ENCODE measurements at places on chromosomes 1 and 21.

- DNase-seq, result no peak
These were observed 193.6 kb upstream of the ADGRL2 start for GRCh38 chr1:81607086-81607485.

DNA sequence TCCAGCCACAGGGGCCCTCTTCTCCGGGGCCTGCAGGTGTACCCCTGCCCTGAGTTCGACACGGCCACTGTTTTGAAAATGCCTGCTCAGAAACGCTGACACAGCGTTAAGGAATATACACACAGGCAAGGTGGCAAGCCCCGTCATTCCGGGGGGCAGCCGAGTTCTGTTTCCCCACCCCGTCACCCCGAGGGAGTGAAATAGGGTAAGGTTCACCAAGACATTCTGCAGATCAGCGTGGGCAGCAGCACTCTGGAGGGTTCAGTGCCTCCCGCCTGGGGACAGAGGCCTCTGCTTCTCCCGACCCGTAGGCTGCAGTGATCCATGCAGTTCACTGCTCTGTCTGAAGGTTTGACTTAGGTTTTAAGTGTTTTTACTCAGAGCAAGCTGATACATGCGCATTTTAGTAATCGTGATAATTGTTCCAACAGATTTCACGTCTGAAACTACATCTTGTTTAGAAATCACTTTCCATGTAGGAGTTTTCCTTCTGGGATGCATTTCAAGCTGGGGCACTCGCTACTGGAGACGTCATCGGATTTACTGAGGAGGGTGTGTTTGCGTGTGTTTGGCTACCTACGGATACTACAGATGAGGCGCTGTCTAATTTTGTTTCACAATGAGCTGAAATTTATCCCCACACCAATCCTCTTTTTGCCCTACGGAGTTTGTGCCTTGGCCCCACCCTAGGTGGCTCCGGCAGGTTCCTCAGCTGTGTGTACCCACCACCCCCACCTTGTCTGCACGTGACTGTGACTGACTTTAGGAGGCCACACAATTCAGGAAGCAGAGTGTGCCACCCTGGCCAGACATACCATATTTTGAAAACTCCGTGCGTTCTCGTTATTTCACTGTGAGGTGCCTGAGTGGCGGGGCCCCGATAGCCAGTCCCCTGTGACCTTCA is 63.5 kb downstream of the AGPAT3 start:
- no peak for DNase-seq

- DNase-seq, result no peak
These were observed 30.5 kb downstream of the CAMTA1 start for GRCh38 chr1:6815726-6816125.

DNA sequence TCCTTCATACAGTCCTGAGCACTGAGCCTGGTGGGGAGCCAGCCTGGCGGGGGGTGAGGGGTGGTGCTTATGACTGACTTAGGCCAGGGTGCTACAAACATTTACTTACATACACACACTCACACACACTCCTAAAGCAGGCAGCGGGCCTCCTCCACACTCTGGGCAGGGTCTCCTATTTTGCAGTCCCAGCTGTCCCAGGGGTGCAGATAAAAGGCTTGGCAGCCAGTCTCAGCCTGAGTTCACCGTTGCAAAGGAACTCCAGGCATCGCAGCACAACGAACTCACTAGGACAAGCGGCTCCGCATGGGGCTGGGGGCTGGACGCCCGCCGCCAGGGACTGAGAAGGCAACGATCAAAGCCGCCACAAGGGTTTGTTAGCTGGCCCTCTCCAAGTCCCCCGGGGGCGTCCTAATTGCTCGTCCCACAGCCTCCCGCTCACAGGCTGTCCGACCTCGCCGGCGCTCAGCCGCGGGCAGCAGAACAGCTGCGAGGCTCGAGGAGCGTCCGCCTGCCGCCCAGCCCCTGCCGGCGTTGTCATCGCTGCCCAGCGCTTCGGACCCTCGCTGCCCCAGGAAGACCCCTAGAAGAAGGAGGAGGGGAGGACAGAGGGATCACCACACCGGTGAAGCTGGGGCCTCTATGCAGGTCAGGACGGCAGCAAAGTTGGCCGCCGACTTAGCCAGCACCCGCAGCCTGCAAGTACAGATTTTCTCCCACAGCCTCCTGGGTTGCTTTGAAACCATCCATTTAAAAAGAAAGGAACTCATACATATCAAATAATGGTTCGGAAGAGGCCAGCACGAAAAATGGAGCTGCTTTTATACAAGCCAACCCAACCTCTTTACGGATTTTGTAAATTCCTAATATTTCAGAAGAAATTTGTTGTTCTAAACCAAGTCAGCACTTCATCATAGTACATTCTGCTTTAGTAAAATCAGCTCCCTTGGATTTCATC is 6.2 kb downstream of the BARHL2 start:
- DNase-seq, result no peak

- DNase-seq, result no peak
These were observed 96.5 kb downstream of the SMYD2 start for GRCh38 chr1:214377485-214377884.

DNA sequence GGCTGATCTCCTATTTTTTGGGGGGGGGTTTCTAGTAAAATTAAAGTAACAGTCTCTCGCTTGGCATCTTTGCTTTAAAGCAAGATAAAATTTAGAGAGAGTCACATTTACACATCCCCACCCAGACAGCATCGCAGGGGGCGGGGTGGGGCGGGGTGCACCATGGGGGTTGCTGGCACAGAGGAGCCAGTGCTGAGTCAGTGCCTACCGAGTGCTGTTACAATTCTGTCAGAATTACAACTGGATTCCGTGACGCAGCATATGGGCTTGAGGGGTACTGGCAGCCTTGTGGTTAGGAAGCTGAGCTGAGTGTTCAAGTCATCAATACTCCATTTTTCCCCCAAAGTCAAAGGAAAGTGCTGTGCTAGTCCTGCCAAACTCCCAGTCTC is 175.9 kb downstream of the PRDM16 start:
- no peak for DNase-seq

DNA sequence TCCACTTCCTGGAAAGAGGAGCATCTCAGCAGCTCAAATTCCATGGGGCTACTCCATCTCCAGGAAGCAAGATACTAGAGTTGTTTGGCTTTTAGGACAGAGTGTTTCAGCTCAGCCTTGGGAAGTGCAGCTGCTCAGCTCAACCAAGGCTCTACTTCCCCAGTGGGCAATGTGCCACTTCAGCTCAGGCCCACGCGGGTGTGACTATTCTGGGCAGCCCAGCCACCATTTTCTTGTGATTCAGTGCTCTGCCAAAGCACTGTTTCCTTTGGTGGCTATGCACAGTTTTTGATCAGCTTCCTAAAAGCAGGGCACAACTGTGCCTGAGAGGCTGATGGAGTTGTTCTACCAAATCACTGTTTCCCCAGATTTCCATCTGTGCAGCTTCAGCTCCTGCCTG is 1104.9 kb upstream of the TMPRSS15 start:
- no peak for DNase-seq

DNA sequence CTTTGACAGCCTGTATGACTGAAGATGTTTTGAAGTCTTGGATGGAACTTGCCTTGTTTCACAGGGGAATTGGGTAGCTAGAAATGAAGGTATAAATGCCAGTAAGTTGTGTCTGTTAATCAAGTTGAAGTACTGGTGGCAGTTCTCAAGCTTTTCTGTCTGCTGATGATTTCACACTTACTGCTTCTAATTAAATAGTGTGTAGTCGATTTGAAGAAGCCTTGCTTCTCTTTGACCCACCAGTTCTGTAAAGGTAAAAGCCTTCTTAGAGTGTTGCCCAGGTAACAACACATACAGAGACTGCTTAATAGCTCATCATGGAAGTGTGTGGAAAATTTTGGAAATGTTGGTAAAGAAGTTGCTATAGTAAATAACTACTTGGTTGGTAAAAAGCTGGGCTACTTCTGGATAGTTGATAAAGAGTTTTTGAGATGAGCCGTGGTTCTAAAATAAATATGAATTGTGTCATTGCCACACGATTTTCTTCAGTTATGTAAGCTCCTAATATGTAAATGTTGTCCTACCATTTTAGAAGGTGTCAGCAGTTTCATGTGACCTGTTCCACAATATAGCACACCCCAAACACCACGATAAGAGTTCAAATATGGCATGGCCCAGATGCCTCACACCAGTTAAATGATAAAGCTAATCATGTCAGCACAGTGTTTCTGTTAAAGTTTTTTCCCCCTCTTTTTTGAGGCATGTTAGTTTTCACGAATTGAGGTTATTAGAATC is 7.4 kb downstream of the RABGAP1L start:
- DNase-seq, result no peak

DNA sequence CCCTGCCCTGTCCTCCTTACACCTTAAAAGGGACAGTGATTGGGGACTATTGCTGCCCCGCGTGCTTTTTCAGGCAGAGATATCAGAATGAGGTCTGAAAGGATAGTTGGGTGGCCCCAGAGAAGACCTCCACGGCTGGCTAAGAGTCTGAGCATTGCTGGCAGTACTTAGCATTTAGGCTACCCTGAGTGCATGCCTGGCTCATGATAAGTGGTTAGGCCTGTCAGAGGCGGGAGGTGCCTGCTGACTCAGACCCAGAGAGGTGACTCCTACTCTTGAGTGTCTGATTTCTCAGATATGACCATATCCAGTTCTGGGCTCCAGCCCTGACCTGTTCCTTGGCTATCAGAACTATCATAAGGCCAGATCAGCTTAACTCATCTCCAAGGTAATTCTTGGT is 213.7 kb downstream of the PBX1 start:
- no peak for DNase-seq

DNA sequence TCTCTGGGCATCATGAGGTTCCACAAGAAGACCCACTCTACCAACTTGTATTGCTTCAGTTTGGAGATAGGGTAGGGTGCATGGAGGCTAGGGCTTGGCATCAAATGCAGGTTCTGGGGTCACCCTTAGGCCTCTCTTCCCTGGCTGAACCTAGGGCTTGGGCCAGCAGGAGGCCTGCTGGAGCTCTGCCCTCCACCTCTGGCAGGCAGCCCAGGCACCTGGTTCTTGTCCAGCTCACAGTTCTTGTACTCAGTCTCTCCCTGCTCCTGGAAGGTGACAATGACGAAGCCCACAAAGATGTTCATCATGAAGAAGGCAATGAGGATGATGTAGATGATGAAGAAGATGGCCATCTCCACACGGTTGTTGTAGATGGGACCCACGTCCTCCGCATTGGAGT is 37.5 kb upstream of the KIF21B start:
- DNase-seq, result no peak

- DNase-seq, result no peak
These were observed 31.1 kb downstream of the FYB2 start for GRCh38 chr1:56788102-56788501.

DNA sequence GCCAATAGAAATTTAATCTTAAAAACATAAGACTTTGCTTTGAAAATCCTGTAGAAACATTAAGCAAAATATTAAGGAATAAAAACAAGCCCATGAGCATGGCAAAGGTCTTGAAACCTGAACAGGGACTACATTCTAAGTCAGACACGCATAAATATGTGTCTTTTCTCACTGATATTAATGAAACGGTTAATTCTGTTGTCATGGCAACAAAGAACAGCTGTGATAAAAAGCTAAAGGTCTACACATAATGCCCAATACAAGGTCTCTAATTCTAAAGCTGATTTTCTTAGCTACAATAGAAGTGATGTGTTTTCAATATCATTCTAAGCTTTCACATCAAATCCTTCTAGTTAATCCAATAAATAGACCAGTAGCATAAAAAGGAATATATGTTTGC is 331.7 kb downstream of the PTBP2 start:
- DNase-seq, result no peak

DNA sequence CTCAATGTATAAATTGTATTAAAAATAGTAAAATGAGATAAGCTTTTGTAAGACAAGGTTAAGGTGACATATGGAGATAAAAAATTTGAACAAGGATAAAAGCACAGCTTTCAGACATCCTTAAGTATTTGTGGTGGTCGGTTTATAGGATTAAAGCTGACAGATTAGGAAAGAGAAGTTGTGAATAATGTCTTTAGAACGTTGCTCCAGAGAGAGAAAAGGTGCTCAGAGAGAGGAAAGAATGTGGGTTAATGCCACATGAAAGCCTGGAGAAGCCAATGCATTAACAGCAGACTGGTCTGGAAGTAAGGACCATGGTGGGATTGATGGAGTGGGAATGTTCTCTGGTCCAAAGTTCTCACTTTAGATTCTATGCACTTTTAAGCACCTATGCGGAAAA is 44.8 kb downstream of the ATP6V1G3 start:
- no peak for DNase-seq

- DNase-seq, result no peak
These were observed 135.7 kb downstream of the ROR1 start for GRCh38 chr1:63909526-63909925.

- no peak for DNase-seq
These were observed 251.4 kb downstream of the ZNF648 start for GRCh38 chr1:181809991-181810545.

- no peak for DNase-seq
These were observed 4.4 kb downstream of the HPCA start for GRCh38 chr1:32890516-32891240.

- DNase-seq, result no peak
These were observed 932 bp downstream of the RPF1 start for GRCh38 chr1:84479998-84480397.

DNA sequence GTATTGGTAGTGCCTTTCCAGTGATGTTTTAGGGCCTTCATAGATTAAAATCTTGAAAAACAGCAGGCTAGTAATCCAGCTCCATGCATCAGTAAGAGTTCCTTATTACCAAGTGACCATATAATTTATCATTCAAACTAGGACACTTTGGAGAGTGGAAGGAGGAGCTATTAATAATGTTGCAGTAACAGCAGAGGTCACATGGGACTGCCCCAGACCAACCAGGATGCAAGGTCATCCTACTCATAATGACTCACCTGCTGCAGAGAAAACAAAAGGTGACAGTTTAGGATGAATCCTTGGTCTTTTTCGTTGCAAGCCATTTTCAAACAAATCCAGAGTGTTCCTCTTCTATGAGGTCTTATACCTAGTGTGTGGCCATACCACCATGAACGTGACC is 187.4 kb downstream of the NUF2 start:
- DNase-seq, result no peak

DNA sequence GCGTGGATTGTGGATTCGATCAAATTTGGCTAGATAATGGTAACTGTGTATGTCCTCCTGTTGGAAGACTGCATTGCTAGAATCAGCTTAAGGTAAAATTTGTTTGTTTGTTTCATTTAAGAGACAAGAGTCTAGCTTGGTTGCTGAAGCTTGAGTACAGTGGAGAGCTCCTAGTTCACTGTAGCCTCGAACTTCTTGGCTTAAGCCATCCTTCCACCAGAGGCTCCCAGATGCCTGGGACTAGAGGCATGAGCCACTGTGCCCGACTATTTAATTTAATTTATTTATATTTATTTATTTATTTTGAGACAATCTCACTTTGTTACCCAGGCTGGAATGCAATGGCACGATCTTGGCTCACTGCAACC is 1.5 kb downstream of the PHACTR4 start:
- DNase-seq, result no peak

Data from stimulated activated CD8-positive, alpha-beta memory T cell treated with anti-CD3 and anti-CD28 coated beads, Interleukin-12 subunit alpha, Interleukin-12 subunit beta, amount 100 ng/mL, for 1 hour (primary cell).